ENCODE measurements at places on chromosomes 1 and 21.
A peak's percentile ranks its signal among the peaks of the same experiment; 100 is the strongest.

DNA sequence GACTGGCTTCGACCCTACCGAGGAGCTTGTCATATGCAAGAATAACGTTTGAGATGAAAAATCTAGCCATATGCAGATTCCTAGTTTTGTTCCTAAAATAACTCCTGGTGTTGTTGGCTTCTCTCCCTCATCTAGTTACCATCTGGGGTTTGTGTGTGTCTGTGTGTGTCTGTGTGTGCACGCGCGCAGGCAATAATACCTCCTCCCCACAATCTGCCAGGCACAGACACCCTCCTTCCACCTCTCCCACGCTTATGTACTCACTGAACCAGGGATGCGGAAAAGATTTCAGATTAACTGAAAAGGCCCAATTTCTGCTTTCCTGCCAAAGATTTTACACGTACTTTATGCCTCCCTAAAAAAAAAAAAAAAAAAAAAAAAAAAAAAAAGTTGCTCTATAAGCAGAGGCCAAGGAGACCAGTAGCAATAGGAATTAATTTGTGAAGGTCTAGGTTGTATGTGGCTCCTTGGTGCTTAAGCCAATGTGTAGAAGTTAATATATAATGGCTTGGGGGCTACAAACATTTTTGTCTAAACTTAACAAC, 452.7 kb downstream of the NUF2 start:
- DNase-seq = no peak

GRCh38 chr1:201146626-201147390, 7.5 kb downstream of the TMEM9 start:
- DNase-seq = no peak

- DNase-seq = no peak
Observed at GRCh38 chr1:180785291-180785690, 127.4 kb upstream of the KIAA1614 start.

DNA sequence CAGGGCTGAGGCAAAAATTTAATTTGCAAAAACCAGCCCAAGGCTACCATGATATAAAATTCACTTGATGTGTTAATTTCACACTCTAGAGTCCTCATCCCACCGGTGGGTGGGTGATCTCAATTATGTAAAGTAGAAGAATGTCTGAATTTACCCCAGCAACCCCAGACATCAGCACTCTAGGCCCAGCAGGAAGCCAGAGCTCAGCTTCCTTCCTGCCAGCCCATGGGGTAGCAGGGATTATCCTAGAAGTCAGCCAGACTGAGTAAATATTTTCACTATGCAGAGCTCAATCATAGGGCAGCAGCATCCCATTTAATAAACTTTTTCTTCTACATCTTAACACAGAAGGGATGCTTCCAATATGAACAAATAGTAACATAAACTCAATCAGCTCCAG, 71.0 kb downstream of the SIPA1L2 start:
- DNase-seq = no peak

DNA sequence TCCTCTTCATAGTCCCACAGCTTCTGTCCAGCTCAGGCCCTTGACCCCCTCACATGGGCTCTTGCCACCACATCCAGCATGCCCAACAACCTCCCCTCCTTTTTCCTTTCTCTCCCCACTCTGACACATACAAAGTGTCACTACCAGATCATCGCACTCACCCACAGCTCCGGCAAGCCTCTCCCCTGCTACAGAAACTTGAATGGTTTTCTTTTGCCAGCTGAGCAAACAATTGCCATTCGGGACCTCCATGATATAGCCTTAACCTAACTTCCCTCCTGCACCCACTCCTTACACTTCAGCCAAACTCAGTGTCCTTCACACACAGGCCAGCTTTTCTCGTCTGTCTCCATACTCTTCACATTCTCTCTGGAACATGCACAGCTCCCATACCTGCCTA, 43.3 kb downstream of the MAB21L3 start:
- DNase-seq = no peak

DNA sequence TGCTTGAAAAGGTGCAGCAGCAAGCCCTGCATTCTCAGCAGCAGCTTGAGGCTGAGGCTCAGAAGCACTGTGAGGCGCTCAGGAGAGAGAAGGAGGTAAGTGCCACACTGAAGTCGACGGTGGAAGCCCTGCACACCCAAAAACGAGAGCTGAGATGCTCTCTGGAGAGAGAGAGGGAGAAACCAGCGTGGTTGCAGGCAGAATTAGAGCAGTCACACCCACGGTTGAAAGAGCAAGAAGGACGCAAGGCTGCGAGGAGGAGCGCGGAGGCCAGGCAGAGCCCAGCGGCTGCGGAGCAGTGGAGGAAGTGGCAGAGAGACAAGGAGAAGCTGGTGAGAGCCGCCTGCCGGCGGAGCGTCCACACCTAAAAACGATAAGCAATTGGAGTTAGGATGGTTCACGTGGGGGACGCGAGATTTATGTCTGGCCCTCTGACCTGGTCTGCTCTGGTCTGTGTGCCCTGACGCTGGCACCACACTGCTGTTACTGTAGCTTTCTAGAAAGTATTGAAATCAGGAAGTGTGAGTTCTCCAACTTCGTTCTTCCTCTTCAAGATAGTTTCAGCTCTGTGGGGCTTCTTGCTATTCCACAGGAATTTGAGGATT, 26.7 kb upstream of the DIP2A start:
- no peak for DNase-seq

DNA sequence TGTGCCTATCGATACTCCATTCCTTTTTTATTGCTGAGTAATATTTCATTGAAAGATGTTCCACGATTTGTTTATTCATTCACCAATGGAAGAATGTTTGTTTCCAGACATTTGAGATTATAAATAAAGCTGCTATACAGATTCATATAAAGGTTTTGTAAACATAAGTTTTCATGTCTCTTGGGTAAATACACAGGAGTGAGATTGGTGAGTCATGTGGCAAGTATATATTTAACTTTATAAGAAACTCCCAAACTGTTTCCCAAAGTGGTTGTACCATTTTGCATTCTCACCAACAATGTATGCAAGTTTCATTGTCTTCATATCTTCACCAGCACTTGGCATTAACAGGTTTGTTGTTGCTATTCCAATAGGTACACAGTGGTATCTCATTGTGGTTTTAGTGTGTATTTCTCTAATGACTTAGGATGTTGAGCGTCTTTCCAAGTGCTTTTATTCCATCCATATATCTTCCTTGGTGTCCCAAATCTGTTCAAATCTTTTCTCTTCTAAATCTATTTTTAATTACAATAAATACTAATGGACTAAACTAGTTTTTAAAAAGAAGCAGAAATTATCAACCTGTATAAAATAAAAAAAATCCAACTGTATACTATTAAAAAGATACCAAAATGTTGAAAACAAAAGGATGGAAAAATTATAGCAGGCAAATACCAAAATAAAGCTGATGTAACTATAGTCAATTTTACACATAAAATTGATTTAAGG, 6.6 kb downstream of the SLC9C2 start:
- no peak for DNase-seq

GRCh38 chr1:174958396-174958795, 41.4 kb upstream of the CACYBP start:
- no peak for DNase-seq

DNA sequence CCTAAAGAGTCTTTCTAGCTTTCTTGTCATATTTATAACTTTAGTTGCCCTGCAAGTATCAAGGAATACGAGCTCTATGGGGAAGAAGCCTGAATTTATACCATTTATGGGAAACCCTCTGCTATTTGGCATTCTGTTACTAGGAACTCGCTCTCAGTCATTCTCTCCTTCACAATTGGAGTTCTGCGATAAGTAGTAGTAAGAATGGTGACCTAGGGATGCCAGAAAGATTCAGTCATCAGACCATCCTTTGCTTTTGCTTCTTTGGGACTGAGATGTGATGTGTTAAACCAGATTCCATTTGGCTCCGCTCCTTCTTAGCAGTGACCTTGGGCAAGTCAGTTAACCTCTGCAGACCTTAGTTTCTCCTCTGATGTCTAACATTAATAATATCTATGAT, 256.5 kb downstream of the FGGY start:
- no peak for DNase-seq

GRCh38 chr1:235932090-235932510, 65.4 kb upstream of the LYST start:
- DNase-seq = no peak

- no peak for DNase-seq
Observed at GRCh38 chr1:23079025-23079424, 59.8 kb downstream of the KDM1A start.

GRCh38 chr1:100353071-100353801, 930 bp downstream of the CDC14A start:
- peak; percentile 44 for DNase-seq
